ENCODE measurements at places on chromosomes 13 and 19.

DNA sequence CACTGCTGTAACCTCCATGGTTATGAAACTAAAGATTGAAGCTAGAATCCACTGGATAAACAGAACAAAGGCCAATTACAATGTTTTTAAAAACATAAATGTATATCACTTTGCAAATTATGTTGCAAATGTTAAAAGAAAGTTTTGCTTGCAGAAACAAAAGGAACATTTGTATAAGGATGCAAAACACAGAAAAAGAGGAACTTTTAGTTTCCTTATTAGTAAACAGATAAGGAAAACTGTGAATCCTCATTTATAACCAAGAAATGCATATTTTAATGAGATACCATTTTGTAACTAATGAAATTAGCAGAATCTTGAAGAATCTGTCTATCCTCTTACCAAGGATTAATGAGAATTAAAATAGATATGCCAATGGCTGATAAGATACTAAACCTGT is 32.3 kb downstream of the LPAR6 start:
- DNase-seq, result no peak

GRCh38 chr13:62767473-62767872 is 1351.8 kb upstream of the PCDH20 start:
- no peak for DNase-seq

DNA sequence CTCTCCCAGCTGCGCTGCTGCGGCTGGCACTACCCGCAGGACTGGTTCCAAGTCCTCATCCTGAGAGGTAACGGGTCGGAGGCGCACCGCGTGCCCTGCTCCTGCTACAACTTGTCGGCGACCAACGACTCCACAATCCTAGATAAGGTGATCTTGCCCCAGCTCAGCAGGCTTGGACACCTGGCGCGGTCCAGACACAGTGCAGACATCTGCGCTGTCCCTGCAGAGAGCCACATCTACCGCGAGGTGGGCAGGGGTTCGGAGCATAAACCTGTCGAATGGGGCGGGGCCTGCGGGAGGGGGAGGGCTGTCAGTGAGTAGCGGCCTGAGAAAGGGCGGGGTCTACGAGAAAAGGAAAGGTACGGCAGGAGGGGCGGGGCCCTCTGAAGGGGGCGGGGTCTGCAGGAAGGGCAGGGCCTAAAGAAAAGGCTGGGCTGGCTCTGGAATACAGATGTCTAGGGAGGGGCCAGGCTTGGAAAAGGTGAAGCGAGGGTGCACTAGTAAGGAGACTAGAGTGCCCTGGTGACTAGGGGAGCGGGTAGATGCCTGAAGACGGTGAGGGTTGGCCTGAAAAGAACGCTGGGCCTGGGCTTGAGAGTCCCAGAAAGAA is 3.6 kb downstream of the CD37 start:
- DNase-seq, result no peak

DNA sequence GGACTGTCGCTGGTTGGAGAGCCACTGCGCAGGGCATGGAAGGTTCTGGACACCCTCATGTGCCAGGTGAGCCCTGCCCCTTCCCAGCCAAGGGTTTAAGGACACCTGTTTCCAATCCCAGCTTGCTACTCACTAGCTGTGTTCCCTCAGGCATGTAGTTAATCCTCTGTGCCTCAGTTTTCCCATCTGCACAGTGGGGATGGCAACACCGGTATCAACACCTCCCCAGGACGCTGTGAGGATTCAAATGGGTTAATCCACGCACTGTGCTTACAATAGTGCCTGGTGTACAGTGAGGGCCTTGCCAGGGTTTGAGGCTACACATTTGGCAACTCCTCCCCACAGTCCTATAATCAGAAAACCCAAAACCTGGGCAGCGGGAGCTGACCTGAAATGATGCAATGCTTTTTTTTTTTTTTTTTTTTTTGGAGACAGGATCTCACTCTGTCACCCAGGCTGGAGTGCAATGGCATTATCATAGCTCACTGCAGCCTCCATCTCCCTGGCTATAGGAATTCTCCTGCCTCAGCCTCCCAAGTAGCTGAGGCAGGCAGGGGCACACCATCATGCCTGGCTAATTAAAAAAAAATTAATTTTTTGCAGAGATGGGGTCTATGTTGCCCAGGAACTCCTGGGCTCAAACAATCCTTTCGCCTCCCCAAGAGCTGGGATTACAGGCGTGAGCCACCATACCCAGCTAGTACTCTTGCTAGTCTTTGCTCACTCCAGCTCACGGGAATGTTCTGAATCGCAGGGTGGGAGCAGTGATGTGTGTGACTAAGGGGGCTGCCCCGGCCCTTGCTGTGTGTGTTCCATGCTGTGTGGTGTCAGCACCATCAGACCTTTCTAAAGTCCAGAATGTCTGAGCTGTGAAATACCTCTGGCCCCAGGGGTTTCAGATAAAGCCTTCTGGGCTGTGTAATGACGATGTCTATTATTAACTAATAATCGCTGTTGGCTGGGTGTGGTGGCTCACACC is 2.3 kb downstream of the ACP4 start:
- no peak for DNase-seq
